Activated CD8-positive, alpha-beta memory T cell treated with anti-CD3 and anti-CD28 coated beads, Interleukin-2, amount 50 U/mL, for 48 hours (primary cell): ENCODE measurements at places on chromosomes 12 and 14.

DNA sequence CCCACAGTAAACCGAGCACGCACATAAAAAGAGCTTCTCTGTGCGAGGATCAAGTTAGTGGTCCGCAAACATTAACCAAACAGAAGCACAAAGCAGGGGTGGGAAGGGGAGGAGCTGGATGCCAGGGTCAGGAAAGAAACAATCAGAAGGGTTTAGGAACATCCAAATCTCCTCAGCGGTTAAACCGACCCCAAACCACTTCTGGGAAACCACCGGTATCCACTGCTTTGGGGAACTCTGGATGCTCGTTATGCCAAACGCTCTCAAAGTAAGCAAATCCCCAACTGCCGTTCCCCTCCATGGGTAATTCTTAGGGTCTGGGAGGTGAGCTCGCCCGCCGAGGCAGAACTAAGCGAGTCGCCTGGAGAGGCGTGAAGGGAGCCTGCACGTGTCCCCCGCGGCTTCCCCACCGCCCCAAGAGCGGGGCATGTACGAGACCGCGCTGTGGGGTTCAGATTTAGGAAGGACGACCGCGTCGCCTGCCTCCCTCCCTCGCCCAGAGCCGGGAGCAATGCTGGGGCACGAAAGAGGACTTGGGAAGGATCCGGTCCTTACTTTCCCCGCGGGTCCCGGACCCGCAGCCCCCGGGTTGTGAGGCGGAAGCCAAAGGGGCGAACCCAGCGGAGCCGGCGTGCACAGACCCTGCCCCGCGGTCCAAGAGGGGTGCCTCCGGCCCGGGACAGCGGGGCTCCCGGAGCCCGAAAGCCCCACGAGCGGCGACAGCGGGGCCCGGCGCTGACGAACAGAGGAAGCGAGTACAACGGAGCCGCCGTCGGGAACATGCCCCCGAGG, 711 bp downstream of the SBNO1 start:
- peak; percentile 66 for DNase-seq

DNA sequence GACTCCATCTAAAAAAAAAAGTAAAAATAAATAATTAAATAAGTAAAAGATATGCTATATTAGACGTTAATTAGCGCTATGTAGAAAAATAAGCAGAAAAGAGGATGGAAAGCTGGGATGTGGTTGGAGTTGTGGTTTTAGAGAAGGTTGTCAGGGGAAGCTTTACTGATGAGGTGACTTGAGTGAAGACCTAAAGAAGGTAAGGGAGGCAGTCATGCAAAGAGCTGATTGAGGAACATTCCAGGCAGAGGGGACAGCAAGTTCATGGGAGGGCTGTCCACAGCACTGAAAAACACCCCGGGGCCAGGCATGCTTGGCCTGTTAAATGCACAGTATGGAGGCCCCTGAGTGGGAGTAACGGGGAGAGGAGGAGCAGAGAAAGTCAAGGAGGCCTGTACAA, 15.7 kb downstream of the SMAGP start:
- no peak for DNase-seq

- DNase-seq: peak; percentile 78
Measured at GRCh38 chr14:50560931-50561285, 963 bp downstream of the ATL1 start.

- no peak for DNase-seq
Measured at GRCh38 chr14:51564986-51565604, 86.6 kb upstream of the FRMD6 start.

DNA sequence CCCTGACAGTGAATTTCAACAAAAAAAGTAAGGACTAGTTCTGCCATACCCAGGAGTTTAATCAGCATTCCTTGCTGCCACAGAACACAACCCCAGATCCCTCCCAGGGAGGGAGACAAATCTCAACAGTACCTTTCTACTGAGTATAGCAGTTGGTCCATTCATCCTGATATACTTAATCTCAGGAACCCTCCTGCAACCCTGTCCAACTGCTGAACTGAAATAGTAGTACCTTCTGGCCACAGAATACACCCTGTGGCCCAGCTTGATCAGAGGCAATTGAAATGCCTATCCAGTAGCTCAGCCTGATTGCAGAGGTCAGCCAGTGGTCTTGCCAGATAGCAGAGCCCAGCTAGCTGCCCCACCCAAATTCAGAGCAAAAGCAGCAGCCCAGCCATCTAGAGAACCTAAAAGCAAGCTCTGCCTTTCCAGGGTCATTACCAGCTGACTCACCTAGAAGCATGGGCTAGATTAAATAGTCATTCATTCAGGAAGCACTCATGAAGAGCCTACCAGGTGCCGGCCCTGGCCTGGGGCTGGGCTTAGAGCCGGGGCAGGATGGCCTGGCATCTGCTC, 40.0 kb upstream of the RHOJ start:
- no peak for DNase-seq

- no peak for DNase-seq
Measured at GRCh38 chr12:66539431-66539830, 139.4 kb downstream of the GRIP1 start.

- no peak for DNase-seq
Measured at GRCh38 chr12:215116-215515, 1.2 kb upstream of the SLC6A12 start.

- no peak for DNase-seq
Measured at GRCh38 chr14:29735459-29735858, 192.2 kb downstream of the PRKD1 start.

GRCh38 chr14:105074601-105075053, 9.4 kb upstream of the GPR132 start:
- DNase-seq: peak; percentile 55

DNA sequence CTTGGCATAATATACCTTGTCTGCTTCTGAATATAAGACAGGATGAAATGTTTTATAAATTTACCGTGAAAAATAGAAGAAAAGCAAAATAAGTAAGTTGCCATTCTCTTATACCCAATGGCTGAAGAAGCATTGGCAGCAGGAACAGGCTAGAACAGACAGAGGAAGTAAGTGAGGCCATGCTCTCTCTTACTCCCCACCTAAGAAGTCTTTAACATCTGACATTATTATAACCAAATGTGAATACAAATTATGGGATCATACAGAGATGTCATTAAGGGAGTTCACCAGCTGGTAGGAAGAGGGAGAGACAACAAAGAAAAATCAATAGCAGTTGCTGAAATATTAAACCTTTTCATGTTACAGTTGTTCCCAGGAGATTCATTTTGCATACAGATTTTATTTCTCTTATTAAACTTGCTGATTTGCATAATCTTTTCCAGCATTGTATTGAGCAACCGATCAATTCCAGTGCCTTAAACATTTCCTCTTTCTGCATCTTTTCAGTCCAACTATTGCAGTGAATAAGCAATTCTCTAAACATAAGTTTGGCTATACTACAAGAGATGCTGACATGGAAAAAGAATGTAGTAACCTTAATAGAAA, 270.6 kb downstream of the SLC6A15 start:
- no peak for DNase-seq

- no peak for DNase-seq
Measured at GRCh38 chr12:63348556-63348955, 197.6 kb upstream of the AVPR1A start.

DNA sequence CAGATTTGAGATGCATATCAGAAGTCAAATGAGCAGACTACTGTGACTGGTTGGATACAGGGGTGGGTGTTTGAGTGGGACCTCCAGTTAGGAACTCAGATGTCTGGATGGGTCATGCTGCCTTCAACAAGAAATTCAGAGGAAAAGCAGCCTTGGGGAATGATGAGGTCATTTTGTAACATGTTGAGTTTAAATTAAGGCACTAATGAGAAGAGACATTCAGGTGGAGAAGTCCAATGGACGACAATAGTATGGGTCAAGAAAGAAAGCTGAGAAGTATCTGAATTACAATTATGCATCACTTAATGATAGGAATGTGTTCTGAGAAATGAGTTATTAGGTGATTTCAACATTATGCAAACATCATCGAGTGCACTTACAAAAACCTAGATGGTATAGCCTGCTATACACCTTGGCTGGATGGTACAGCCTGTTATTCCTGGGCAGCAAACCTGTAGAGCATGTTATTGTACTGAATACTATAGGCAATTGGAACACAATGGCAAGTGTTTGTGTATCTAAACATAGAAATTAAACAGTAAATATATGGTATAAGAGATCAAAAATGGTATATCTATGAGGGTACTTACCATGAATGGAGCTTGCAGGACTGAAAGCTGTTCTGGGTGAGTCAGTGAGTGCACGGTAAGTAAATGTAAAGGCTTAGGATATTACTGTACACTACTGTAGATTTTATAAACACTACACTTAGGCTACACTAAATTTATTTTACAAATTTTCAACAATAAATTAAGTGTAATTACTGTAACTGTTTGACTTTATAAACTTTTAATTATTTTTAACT, 414.7 kb downstream of the RAD51B start:
- DNase-seq: no peak

- DNase-seq: no peak
Measured at GRCh38 chr12:107144990-107145389, 51.6 kb upstream of the CRY1 start.

DNA sequence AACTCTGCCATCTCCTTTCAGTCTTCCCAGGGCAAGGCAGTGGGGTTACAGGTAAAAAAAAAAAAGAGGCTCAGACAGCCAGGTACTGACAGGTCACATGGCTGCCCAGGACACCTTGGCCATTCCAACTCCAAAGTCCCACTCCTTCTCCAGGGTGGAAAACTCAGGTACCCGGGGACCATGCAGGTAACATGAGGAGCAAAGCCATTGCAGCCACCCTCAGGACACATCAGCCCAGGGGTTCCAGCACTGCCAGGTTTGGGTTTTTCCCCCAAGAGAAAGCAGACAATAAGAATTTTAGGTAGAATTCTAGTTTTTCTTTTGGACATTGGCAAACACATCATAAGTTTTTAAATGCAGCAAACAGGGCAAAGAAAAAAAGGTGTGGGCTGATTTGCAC, 15.3 kb downstream of the FAM222A start:
- DNase-seq: no peak

DNA sequence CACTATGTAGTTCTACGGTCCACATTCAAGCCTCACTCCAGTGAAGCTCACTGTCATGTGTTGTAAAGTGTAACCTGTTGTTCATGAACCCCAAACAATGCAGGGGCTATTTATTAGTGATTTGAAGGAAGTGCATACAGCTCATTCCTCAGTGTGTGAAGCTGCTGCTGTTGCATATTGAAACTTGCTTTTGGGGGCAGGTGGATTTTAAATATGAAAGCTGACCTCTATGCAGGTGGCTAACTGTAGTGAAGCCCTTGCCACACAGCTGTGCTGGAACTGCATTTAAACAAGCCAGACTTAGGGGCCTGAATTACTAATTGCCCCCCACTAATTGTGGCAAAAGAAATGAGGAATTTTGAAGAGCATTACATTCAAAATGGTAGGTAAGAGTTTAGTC, 226.3 kb downstream of the ATP23 start:
- no peak for DNase-seq

GRCh38 chr12:47114481-47114892, 34.7 kb upstream of the AMIGO2 start:
- DNase-seq: no peak

DNA sequence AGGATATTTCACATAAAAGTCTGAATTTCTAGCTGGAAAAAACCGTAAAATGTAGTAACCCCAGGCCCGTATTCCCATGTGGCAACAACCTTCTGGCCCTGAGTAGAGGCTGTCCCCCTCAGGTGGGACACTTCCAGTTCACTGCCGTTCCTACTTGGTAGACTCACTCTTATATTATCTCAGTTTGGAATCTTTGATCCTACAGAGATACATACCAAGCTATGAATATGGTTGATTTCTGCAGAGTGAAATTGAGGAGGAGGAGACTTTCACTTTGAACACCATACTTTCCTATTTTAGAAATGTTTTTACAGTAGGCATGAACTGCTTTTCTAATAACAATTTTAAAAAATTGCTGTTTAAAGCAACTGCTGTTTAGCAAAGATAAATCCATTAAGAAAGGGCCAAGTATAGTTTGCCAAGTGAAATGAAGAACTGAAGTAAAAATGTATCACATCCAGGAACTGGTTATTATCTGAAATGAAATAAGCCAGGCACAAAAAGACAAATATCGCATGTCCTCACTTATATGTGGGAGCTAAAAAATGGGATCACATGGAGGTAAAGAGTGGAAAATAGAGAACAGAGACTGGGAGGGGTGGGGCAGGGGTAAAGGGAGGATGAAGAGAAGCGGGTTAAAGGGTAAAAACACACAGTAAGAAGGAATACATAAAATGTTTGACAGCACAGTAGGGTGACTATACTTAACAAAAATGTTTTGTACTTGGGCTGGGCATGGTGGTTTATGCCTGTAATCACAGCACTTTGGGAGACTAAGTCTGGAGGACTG, 92.8 kb upstream of the METAP2 start:
- DNase-seq: no peak

DNA sequence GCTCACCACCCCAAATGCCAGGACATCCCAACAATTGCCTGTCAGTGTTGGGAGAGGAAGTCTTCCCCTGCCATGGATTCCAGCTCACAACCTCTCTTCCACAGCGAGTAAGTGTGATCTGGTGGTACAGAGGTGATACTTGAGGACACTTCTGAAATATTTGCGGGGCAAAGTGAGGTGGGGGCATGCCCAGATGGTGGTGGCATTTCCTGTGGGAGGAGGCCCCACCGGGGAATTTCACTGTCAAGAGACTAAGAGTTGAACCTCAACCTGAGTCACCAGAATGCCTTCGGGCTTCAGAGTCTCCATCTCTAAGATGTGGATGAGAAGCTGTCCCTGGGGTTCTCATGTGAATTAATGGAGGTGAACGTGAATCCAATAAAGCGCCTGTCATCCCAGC, 122.3 kb upstream of the RFLNA start:
- no peak for DNase-seq
